ENCODE measurements at places on chromosomes 6 and 20.

- peak; percentile 31 for DNase-seq
Observed at GRCh38 chr6:42030585-42031506, 19.5 kb upstream of the TAF8 start.

- no peak for DNase-seq
Observed at GRCh38 chr6:43858161-43859153, 88.4 kb downstream of the VEGFA start.

- no peak for DNase-seq
Observed at GRCh38 chr6:41557335-41557734, 11.2 kb downstream of the FOXP4 start.

- DNase-seq = no peak
Observed at GRCh38 chr20:12467758-12468157, 541.0 kb upstream of the SPTLC3 start.

DNA sequence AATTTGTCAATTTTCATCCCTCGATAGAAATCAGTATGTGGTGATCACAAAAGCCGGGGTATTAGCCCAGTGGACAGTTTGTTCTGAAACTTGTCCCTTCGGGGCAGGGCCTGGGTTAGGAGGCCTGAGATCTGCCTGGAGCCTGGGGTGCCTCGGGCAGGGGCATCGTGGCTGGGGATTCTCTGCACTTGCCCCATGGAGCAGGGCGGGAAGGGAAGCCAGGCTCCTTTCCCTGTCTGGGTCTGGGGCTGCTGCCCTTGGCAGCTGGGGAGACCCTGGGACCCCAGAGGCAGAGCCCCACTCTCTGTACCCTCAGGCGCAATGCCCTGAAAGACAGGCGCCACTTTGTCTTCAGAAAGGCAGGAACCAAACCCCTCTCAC, 27.4 kb downstream of the NTSR1 start:
- DNase-seq = no peak

- DNase-seq = no peak
Observed at GRCh38 chr6:84522135-84522549, 242.3 kb downstream of the TBX18 start.

GRCh38 chr6:94487371-94487770, 1068.0 kb upstream of the EPHA7 start:
- DNase-seq = no peak

GRCh38 chr6:87745966-87746721, 44.1 kb upstream of the AKIRIN2 start:
- no peak for DNase-seq

- no peak for DNase-seq
Observed at GRCh38 chr6:113690281-113691259, 166.6 kb upstream of the MARCKS start.

- no peak for DNase-seq
Observed at GRCh38 chr6:170050591-170051041, 240.3 kb downstream of the DLL1 start.

GRCh38 chr6:23414051-23414445, 712.0 kb upstream of the NRSN1 start:
- DNase-seq = no peak

GRCh38 chr6:151729829-151730495, 77.5 kb upstream of the ESR1 start:
- no peak for DNase-seq

DNA sequence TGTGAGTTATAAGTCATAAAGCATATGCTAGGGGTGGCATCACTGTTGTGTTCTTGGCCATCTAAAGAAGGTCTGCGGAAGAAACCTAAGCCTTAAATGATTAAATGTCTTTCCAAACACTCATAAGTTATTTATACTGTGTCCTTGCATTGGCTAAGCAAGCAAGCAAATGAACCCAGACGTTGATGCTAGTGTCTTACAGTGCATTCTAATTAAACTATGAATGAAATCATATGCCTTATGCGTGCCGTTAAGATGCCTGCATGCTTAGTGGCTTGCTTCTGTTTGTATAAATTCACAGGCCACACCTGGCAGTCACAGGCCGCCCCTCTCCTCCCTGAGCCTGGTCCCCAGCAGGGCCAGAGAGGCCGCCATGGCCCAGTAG, 49.9 kb downstream of the RIN2 start:
- DNase-seq = no peak

- no peak for DNase-seq
Observed at GRCh38 chr20:11454966-11455799, 462.5 kb upstream of the BTBD3 start.

DNA sequence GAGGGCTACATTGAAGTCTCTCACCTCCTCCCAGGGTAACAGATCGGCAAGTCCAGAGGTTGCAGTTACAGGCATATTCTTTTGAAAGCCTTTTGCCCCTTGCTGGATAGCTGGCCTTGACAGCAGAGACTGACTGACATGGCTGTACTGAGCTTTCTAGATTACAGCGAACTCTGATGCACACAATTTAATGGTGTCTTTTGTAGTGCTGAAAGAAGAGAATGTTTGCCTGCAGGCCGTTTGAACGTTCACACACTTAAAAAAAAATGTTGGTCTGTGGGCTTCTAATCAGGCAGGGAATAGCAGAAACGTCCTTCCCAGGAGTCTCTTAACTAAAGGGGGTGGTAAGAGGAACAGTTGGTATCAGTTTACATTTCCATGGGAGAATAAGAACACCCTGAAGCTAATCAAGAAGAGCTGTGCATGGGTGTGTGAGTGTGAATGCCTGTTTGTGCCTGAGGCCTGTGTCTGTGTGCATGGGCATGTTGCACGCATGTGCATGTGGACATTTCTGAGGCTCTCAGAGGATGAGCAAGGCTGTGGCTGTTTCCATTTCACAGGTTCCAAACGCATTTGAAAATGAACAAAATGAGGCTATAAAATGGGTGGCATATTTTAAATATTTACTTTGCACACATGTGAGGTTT, 213.9 kb upstream of the SSTR4 start:
- DNase-seq = no peak

- DNase-seq = no peak
Observed at GRCh38 chr6:105739764-105740163, 336.9 kb upstream of the PREP start.

DNA sequence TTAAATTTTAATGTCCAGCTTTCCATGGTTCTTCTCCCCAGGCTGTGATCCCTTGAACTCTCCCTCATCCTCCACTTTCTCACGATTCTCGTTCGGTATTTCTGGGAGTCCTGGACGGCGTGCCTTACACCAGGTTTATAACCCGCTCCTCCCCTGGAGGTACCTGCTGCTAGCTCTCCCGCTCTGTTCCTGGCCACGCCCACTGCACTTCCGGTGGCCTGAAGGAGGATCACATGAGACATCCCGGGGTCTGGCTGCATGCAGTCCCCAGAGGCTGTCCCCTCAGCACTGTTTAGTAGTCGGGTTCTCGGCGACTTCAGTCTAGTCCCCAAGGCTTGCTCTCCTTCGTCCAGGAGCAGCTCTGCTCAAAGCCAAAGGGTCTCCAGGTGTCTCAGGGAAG, 28.4 kb upstream of the GCLC start:
- DNase-seq = no peak

- DNase-seq = no peak
Observed at GRCh38 chr6:131027326-131027725, 35.7 kb downstream of the EPB41L2 start.

- no peak for DNase-seq
Observed at GRCh38 chr6:78117966-78118365, 465.1 kb downstream of the MEI4 start.

DNA sequence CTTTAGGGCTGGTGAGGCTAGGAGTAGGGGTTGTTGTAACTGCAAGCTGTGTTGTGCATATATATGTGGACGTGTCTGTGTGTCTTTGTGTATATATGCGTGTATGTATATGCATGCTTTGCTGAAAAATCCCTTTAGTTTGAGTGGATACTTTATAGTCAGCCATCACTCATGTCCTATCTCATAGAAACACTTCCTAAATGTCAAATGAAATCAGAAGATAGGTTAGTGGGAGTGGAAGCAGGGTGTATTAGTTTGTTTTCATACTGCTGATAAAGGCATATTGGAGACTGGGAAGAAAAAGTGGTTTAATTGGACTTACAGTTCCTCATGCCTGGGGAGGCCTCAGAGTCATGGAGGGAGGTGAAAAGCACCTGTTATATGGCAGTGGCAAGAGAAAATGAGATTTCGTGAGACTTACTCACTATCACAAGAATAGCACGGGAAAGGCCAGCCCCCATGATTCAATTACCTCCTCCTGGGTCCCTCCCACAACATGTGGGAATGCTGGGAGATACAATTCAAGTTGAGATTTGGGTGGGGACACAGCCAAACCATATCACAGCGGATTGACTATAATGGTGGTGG, 131.1 kb downstream of the JARID2 start:
- DNase-seq = no peak

GRCh38 chr6:11189865-11190624, 42.4 kb downstream of the NEDD9 start:
- no peak for DNase-seq

- no peak for DNase-seq
Observed at GRCh38 chr6:97703661-97704060, 420.6 kb upstream of the MMS22L start.

- DNase-seq = no peak
Observed at GRCh38 chr6:3053231-3053508, 15.1 kb upstream of the RIPK1 start.
